Stimulated activated CD8-positive, alpha-beta memory T cell treated with anti-CD3 and anti-CD28 coated beads, Interleukin-7, amount 100 ng/mL, for 1 hour (primary cell): ENCODE measurements at places on chromosomes 3 and 15.

DNA sequence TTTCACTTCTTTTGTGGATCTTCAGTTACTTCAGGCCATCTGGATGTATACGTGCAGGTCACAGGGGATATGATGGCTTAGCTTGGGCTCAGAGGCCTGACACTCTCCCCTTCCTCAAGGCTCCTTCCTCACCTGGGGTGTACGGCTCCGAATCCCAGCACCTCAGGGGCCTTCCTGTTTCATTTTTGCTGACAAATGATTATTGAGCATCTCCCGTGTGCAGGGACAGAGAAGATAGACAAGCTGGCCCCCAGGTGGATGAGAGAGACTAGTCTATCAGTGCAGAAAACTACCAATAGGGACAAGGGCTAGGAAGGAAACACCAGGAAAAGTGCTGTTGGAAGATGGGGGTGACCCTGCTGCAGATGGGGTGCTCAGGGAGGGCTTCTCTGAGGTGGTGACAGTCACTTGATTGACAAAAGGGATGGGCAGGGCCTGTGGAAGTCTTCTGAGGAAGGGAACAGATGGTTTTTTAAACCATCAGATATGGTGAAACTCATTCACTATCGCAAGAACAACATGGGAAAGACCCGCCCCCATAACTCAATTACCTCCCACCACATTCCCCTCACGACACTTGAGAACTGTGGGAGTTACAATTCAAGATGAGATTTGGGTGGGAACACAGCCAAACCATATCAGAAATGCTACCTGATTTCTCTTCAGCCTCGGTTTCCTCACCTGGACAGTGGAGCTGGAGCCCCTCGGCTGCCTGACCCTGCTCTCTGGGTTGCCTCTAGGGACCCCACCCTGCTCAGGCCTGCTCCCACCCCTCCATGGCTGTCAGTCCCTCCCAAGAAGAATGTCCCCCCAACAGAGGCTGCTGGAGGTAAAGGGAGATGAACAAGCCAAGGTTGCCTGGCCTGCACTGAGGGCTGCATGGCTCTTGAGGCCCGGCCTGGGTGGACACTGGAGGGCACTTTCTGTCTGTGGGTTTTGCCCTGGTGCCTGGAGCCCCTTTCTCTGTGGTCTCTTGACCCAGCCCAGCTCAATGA lies 37.2 kb upstream of the ACAD9 start:
- no peak for DNase-seq

GRCh38 chr15:66923438-66923881 lies 141.9 kb upstream of the SMAD3 start:
- DNase-seq: no peak

DNA sequence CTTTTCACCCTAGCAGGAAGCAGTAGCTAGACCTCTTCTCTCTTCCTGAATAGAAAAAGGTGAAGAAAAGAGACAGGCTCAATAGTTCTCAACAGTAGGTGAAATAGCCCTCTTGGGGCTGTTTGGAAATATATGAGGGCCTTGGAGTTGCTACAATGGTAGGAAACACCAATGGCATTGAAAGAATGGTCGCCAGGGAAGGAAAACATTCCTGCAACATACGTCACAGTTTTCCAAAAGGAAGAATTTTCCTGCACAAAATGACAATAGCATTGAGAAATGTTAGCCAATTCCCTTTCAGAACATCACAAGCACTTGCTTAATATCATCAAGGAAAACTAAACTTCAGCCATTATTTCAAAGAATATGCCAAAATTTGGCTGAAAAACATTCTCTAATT lies 484.5 kb downstream of the IGSF11 start:
- no peak for DNase-seq

DNA sequence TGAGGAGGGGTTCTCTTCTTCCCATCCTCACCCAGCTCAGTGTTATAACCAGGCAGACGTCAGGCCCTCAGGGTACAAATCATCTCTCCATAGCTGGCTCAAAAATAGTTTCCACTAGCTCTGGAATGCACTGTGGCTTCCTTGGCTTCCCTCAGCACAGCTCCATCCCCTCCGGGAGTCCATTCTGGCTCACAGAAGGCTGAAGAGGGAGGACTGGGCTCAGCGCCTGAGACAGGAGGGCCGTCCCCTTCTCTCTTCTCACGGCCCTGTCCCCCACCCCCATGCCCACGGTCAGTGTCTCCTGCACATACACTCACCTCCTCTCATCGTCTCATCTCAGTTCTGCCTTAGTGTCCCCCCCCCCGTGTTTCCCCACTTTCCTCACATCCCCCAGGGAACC lies 50.1 kb downstream of the UMPS start:
- no peak for DNase-seq

GRCh38 chr3:156429125-156429524 lies 125.8 kb downstream of the SSR3 start:
- DNase-seq: no peak

DNA sequence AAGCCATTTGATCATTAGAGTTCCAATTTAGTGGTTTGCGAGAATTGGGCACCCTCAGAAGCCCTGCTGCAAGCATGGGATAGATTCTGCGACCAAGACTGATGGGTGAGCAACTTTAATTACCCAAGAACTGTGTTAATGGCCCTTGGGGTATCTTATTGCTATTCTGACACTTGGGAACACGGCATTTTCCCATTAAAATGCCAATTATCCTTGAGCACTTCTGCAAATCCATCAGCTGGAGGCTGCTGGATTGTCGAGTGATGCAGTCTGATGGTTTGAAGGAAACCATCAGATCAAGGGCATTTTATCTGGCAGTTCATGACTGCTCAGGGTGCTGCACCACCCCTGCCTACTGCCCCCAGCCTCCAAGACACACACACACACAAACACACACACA lies 183.6 kb upstream of the PROK2 start:
- DNase-seq: no peak

- no peak for DNase-seq
Measured at GRCh38 chr3:122705379-122705778, 24.7 kb downstream of the PARP14 start.

DNA sequence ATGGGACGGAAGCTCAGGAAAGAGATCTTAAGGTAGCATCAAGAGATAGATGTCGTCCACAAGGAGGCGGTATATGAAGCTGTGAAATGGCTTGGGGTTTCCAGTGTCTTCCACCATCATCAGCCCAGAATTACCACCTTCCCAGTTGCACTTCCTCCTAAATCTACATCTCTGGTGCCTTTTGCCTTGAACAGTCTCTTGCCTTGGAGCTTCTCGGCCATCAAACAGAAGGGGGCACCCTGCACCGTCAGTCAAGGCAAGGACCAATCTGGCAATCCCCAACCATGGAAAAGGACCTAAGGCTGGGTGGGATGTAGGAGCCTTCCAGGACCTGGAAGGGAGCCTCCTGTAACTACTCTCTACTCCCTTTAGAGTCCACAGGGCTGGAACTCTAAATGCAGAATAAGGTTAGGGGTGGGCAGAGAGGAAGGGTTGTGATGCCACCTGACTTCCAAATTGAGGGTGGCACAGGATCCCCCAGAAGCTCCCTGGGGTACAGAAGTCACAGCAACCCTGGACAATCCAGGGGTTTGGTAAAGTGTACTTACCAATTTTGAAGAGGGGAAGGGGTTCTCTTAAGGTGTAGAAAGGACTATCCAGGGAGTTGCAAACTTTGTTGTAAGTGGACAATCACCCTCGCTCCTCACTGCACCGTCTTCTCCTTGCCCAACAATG lies 1.0 kb upstream of the RYR3 start:
- no peak for DNase-seq

GRCh38 chr3:37198996-37199395 lies 24.6 kb upstream of the LRRFIP2 start:
- no peak for DNase-seq

DNA sequence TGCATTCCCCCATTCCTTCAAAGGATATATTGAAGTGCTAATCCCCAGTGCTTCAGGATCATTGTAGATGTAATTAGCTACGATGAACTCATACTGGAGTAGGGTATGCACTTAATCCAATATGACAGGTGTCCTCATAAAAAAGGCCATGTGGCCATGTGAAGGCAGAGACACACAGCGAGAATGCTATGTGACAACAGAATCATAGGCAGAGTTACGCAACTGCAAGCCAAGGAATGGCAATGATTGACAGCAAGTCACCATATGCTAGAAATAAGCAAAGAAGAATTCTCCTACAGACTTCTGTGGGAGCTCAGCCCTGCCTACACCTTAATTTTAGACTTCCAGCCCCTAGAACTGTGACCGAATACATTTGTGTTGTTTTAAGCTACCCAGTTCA lies 875.6 kb upstream of the ROBO1 start:
- DNase-seq: no peak

GRCh38 chr3:115245438-115245837 lies 98.3 kb upstream of the ZBTB20 start:
- DNase-seq: no peak

DNA sequence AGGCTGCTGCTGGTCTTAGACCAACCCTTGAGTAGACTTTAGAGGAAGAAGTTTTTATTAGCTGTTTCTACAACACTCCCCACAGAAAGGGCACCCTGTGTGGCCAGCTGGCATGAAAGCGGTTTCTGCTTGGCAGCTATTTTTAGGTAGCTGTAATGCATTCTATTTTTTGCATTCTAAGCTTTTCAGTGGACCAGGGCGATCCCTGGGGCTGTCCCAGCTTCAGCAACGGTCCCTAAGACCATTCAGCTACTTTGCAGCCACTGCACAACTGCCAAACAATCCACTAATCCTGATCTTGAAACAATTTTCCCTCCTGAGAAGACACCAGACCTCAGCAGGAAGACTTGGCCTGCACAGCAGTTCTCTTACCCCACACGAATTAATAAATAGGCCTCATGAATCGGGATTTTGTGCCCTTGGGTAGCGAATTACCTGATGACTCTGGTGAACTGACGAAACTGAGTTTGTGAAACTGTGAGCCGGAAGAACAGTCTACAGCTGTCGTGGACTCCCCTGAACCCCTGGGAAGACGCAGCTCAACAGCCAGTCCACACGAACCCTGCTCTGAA lies 14.6 kb upstream of the TFRC start:
- no peak for DNase-seq

GRCh38 chr15:64865998-64866520 lies 24.3 kb downstream of the PLEKHO2 start:
- no peak for DNase-seq
